ENCODE measurements at places on chromosomes 16 and 17.
A peak's percentile ranks its signal among the peaks of the same experiment; 100 is the strongest.

DNA sequence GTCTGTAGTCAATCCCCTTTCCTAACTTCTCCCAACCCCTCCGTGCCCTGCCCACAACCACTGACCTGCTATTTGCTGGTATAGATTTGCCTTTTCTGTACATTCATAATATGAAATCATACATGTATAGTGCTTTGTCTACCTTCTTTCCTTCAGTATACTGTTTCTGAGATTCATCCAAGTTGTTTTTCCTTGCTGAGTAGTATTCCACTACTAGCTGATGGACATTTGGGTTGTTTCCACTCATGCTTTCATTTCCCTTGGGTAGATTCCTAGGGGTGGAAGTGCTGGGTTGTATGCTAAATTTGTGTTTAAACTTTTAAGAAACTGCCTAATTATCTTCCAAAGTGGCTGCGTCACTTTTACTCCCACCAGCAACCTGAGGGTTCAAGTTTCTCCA, 27.7 kb downstream of the CSNK2A2 start:
- DNase-seq = no peak

- peak; percentile 54 for DNase-seq
Observed at GRCh38 chr17:30104575-30105339, 11.9 kb upstream of the NSRP1 start.

- DNase-seq = no peak
Observed at GRCh38 chr17:64533784-64534183, 27.0 kb downstream of the CEP95 start.

DNA sequence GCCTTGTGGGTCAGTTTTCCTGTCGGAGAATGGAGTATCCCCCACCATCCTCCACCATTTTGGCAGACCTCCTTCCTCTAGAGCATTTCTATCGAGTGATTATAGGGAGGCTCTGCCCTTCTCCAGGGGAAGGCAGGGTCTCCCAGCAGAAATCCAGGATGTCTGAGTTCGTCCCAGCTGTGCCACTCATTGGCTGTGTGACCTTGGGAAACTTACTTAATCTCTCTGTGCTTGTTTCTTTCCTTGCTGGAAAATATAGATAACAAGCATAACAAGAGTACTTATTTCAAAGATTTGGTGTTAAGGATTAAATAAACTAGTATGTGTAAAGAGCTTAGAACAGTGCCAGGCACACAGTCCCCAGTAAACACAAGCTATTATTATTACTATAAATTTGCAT, 14.8 kb downstream of the ATP2A3 start:
- DNase-seq = no peak

DNA sequence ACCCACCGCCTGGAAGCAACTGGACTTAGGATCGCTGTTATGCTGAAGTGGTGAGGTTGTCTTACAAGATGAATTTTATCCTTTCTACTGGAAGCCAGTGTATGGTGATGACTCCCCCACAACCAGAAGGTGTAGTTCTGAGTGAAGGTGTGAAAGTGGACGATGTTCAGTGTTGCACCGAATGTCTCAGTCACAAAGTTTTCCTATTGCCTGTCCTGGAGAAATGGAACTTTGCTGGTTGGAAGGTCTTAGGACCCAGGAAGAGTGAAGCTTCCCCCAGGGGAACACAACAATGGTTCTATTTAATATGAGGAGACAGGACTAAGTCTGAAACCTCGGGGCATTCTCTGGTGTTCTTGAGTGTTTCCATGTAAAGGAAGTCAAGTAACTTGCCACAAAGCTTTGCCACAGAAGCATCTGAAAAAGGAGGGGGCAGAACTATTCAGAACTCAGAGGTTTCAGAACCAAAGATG, 44.2 kb downstream of the USP22 start:
- DNase-seq = no peak

- no peak for DNase-seq
Observed at GRCh38 chr17:76078860-76079534, at the start of gene ZACN. Gene ZACN (plus strand): TSS chr17:76079182. CDS start chr17:76079265, 83 bp downstream.

- peak; percentile 80 for DNase-seq
Observed at GRCh38 chr17:82205720-82206508, 6.7 kb downstream of the CCDC57 start.

GRCh38 chr16:65125322-65125721, 3.5 kb upstream of the CDH11 start:
- no peak for DNase-seq

GRCh38 chr16:11503566-11503965, 83.2 kb downstream of the LITAF start:
- DNase-seq = no peak

GRCh38 chr16:62764572-62764971, 728.3 kb upstream of the CDH8 start:
- DNase-seq = no peak

- no peak for DNase-seq
Observed at GRCh38 chr16:17556276-17557052, 85.7 kb upstream of the XYLT1 start.

DNA sequence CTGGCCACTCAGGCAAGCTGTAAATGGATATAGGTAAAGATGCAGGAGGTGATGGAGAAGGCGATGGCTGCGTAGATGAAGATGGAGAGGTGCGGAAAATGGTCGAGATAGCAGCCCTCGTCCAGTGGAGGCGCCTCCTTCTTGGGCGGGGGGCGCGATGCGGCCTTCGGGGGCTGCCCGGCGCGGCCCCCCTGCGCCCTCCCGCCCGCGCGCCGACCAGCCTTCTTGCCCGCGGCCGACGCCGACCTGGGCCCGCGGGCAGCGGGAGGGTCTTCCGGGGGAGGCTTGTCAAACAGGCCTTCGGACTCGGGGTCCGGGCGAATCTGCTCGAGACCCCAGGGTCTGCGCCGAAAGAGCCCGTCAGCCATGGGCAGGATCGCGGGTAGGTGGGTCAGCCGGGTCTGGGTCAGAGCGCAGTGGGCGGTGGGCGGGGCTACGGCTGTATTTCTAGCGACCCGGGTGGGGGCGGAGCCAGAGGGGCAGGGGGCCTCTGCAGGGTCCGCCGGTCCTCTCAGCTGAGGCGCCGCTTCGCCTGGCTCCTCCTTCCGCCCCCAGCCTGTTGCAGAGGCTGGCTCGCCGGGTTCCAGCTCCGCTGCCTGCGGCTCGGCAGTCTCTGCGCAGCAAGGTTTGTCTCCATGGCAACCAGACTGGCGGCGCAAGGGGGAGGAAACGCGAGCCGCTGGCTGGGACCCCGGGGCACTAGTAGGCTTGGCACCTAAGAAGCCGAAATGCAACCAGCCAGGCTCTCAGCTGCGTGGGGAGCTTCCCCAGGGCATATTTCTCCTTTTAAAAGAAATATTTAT, 14.4 kb downstream of the MIS12 start:
- peak; percentile 67 for DNase-seq

- no peak for DNase-seq
Observed at GRCh38 chr17:41060052-41060604, at the start of gene KRTAP2-3. Gene KRTAP2-3 (minus strand): TSS chr17:41060114. CDS start chr17:41060050, 64 bp downstream.

- no peak for DNase-seq
Observed at GRCh38 chr16:30137897-30138296, 14.9 kb upstream of the MAPK3 start.

DNA sequence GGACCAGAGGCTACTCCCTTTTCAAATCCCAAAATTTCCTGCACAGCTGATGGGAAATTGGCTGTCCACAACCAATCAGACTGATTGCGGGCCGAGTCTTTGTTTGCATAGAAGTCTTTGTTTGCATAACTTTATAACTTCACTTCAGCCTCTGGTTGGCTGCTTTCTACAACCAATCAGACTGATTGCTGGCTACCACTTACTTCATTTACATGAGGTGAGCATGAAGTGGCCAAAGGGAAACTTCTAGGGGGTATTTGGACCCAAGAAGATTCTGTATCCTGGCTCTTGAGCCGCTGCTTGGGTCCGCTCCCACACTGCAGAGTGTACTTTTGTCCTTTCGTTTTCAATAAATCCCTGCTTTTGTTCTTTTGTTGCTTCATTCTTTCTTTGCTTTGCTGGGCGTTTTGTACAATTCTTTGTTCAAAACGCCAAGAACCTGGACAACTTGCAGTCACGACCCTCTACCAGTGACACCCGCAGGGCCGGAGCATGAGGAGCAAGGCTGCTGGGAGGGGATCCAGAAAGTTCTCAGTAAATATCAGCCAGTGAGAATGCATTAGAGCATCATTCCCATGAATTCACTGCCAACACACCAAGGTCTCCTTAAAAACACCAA, 67.5 kb downstream of the IQCK start:
- no peak for DNase-seq

DNA sequence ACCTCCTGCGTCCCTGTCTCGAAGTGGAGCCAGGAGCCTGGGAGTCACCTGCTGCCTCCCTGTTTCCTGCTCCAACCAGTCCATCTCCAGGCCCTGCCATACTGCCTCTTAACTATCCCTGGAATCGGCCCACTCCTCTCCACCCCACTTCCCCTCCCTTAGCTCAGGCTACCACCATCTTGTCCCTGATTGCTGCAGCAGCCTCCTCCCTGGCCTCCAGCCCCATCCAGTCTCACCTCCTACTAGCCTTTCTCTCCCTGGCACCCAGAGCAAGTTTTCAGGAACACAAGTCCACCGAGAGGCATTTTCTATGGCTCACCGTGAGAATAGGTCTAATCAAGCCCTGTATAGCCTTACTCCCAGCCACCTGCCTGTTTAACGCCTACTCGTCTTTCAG, 865 bp upstream of the CAMKK1 start:
- no peak for DNase-seq

GRCh38 chr17:75531721-75532072, 6.2 kb downstream of the LLGL2 start:
- no peak for DNase-seq

DNA sequence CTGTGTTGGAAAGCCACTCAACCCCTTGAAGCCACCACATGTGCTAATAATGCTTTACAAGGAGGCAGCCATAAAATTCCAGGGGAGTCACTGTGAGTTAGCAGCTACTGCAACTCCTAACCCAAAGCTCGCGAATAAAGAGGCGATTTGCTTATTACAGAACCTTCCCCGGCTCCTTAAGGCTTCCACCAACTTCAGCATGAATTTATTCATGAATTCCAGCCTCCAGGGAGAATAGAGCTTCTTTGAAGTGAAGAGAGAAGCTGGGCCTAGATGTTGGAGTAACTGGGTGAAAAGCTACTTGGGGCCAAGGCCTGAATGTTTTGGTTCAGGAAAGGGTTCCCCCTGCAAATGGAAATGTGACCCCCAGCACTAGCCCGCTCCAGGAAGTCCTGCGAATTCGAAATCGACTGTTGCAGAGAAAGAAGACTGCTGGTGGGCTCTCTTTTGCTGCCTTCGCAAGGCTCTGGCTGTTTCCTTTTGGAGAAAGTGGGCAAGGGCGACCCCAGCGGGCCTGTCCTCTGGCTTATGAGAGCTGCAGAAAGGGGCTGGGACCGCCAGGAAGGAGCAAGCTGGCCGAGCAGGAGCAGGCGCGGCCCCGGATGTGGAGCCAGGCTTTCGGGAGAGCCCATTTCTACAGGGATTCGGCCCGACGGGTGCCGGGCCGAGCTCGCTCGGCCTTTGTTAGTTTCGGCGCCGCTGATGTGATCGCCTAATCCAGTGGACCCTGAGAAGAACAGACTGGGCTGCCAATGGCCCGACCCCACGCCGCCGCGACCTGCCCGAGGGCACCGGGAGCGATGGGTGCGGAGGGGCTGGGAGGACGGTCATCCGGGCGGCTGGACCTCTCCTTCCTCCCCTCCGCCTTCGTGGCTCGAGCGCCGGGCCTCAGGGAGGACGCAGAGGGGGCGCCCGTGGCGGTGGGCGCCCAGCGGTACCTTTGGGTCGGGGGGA, 7.6 kb downstream of the CBX8 start:
- no peak for DNase-seq

DNA sequence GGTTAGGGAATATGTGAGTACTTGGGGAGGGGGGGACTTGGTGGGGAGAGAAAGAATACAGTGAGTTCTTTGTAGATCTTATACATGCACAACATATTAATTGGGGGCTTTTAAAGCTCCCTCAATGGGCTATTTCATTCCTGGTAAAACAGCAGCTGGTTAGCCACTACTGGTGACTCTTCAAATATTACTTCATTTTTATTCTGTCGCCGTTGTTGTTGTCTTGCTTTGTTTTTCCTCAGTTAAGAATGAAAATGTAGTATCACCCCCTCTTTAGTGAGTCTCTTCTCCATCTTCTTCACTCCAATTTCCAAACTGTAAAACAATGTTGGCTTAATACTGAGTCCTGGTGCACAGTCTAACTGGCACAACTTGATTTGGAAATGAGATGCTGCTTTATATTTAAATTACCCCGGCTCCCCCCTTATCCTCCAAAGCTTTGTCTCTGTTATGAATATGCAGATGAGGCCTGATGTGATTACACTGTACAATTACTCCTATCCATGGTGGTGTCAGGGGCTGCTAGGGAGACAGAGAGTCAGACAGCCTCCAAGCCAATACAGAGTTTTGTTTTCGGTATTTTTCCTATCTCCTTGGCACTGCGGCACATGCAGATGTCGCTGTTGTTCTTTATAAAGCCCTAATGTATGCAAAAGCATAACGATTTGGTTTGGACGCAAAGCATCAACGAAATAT, 256.9 kb upstream of the PMFBP1 start:
- DNase-seq = no peak

- no peak for DNase-seq
Observed at GRCh38 chr16:2034696-2035430, 8.2 kb downstream of the NHERF2 start.

GRCh38 chr17:82900741-82901140, 60.9 kb upstream of the ZNF750 start:
- DNase-seq = no peak

GRCh38 chr16:518858-519257, 8.7 kb upstream of the CAPN15 start:
- DNase-seq = no peak

DNA sequence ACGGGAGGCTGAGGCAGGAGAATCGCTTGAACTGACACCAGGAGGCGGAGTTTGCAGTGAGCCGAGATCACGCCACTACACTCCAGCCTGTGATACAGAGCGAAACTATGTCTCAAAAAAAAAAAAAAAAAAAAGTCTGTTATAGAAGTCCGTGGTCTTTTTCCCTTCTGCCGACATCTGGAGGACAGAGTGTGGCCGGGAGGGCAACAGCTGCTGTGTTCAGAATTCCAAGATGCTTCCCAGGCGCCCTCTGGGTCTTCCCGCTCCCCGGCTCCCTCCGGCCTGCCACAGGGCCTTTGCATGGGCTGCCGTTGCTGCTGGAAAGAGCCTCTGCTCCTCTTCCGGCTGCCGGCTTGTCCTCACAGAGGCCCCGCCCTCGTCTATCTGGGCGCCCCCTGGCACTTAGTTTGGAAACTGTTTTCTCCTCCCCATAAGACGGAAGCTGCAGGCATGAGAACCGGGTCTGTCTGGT, 2.4 kb upstream of the CACNA1H start:
- DNase-seq = no peak
